ENCODE measurements at places on chromosomes 5 and 9. TPM values are rescaled to one million over a fixed set of nuclear protein-coding genes. Genes with fewer than 3 reads are reported as not detected.

WHRN gene
- total RNA-seq: 2.6 TPM

ARSI gene
- 1.3 TPM for total RNA-seq

GRCh38 chr9:121975801-121976277 is 117.3 kb downstream of the TTLL11 start:
- no peak for DNase-seq

- DNase-seq: no peak
Observed at GRCh38 chr5:18970000-18970399, 1018.0 kb downstream of the CDH18 start.

GRCh38 chr5:107203243-107203642 is 467.5 kb downstream of the EFNA5 start:
- DNase-seq: no peak

DNA sequence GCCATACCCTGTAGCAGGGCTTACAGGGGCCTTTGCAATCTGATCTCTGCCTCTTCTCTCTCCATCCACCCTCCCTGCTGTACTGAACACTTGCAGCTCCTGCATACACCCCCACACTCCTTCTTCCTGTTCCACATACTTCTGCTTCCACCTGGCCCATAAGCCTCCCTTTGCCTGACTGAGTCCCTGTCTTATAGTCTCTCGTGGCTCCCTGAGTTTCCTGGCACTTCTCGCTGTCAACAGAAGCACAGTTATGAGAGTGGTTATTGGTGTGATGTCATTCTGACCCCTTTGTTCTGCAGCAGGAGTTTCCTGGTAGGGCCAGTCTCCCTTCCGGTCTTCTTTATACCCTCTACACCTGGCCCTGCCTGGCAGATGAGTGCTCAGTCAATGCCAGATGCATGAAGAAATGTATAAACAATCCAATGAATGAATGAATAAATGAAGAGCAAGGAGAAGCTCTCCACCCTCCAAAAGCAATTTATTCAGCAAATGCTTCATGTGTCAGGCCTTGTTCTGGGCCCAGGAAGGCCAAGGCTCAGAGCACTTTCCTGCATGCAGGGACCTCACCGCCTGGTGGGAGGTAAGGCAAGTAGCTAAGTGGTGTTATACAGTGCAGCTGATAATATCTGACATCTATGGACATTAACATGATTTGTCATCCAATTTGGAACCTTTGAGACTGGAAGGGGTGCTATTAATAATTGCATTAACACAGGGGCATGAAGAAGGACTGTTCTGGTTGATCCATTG is 20.5 kb upstream of the CSF1R start:
- DNase-seq: no peak
